ENCODE measurements at places on chromosomes 11 and 22.

- no peak for DNase-seq
These were observed 504 bp upstream of the ASCC2 start for GRCh38 chr22:29838599-29838956.

DNA sequence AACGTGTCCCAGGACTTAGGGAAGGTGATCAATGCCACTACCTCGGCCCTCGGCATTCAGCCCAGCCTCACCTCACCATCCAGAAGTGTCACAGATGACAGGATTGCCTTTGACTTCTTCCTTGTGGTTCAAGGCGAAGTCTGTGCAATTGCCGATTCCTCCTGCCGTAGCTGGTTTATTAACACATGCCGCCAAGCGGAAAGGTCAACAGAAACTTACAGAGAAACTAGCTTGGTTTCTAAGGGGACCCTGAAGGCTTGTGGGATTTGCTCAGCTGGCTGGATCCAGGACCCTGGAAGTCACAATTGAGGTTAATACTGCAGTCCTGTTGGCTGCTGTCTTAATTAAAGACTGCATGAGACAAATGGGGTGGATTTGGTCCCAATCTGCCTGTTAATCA, 65.6 kb downstream of the SHANK2 start:
- DNase-seq = no peak

GRCh38 chr11:12079726-12080556, 30.4 kb upstream of the MICAL2 start:
- no peak for DNase-seq

DNA sequence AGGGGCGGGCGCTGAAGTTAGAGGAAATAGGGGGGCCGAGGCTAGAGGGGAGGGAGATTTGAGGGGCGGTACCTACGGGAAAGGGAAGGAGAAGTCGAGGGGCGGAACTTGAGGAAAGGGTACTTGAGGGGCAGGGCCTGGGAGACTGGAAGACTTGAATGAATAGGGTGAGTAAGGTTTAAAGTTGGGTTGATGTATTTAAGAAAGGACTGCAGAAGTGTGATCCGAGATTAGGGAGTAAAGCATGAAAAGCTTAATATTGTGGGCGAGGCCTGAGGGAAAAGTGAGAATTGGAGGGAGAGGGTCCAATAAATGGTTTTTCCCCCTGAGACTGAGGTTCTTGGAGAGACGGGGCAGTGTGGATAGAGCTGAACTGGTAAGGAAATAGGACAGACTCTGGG, 723 bp downstream of the HSCB start:
- DNase-seq = no peak

DNA sequence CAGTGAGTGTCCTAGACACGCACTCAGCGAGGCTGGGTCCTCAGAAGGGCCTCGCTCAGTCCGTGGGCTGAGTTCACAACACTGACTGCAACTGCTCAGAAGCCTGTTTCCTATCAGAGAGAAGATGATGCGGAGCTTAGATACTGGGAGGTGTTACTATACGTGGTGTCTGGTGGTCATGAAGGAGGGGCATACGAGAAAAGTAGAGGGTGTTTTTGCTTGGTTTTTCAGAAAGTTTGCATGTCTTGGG, 9.5 kb upstream of the SERPIND1 start:
- DNase-seq = no peak

- DNase-seq = peak; percentile 39
These were observed 2.4 kb downstream of the ZDHHC24 start for GRCh38 chr11:66543263-66544107.

DNA sequence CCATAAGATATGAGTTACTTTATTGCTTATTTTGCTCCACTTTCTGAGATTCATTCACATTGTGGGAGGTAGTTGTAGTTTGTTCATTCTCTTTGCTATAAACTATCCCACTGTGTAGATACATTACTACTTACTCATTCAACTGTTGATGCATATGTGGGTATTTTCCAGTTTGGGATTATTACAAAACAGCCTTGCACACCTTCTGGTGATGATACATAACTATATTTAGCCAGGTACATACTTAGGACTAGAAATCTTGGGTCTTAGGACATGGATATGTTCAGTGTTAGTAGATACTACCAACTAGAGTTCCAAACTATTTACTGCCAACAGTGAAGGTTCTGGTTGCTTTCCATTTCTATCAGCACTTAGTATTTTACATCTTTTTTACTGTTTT, 37.8 kb downstream of the BTG4 start:
- DNase-seq = no peak

DNA sequence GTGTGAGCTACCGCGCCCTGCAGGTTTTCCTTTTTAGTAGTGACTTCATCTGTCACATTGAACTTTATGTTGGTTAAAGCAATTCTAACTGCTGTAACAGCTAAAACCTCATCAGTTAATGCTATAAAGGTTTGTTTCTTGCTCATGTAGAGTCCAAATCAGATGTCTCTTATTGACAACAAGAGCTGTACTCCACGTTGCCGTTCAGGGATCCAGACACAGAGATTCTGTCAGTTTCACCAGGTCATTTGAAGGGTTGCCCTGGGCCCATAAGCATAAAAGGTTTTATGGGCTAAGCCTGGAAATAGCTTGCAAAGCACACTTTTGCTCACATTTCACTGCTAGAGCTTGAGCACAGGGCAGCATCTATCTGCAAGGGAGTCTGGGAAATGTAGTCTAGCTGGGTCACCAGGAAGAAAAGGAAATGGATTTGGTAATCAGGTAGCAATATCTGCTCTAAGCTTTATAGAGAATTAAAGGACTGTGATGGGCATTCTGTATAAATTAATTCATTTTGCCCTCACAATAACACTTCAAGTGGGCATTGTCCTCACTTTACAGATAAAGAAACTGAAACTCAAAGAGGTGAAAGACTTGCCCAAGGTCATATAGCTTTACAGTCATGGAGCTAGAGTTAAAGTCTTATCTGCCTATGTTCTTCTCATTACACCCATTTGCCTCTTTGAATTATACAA, 25.2 kb upstream of the PTPRJ start:
- no peak for DNase-seq

GRCh38 chr11:11786771-11787170, 55.0 kb upstream of the USP47 start:
- DNase-seq = peak; percentile 19

DNA sequence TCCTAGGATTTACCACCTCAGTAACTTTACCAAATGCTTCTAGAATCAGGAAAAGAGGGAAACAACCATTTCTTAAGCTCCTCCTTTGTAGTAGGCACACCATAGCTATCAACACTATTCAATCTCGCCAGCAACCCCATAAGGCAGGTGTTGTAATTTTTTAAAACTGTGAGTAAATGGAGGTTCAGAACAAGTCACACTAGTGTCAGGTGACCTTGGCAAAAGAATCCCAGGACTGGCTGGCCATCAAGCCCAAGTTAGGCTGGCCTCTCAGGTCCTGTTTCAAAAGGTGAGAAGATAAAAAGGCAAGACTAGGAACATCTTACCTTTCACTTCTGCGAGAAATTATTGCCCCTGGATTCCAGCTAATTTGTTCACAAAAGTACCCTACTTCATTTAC, 713 bp downstream of the TOP3B start:
- no peak for DNase-seq

- DNase-seq = no peak
These were observed 86.9 kb downstream of the SYN3 start for GRCh38 chr22:32971276-32971675.

DNA sequence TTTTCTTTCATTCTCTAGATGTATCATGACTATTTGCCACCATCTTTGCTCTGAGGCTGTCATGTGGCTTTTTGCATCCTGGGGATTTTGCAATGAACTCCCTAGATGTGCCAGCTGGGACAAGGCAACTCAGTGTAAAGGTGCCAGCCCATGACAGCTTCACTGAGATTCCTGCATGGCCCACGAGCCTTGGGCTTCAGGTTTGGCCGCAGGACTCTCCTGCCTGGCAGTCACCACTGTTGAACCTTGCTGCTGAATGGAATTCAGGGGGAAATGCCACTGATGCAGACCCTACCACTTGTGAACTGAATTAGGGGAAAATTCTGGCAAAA, 385.2 kb downstream of the SOX6 start:
- DNase-seq = no peak

- DNase-seq = no peak
These were observed 3.5 kb upstream of the UVRAG start for GRCh38 chr11:75811485-75811884.

GRCh38 chr11:66646828-66647227, 8.3 kb downstream of the RBM4 start:
- peak; percentile 43 for DNase-seq

- DNase-seq = no peak
These were observed 14.2 kb upstream of the TECTA start for GRCh38 chr11:121086866-121087265.

- no peak for DNase-seq
These were observed 29.8 kb upstream of the TMEM135 start for GRCh38 chr11:87007963-87008362.

GRCh38 chr11:61971248-61972111, 4.0 kb upstream of the FTH1 start:
- peak; percentile 93 for DNase-seq

DNA sequence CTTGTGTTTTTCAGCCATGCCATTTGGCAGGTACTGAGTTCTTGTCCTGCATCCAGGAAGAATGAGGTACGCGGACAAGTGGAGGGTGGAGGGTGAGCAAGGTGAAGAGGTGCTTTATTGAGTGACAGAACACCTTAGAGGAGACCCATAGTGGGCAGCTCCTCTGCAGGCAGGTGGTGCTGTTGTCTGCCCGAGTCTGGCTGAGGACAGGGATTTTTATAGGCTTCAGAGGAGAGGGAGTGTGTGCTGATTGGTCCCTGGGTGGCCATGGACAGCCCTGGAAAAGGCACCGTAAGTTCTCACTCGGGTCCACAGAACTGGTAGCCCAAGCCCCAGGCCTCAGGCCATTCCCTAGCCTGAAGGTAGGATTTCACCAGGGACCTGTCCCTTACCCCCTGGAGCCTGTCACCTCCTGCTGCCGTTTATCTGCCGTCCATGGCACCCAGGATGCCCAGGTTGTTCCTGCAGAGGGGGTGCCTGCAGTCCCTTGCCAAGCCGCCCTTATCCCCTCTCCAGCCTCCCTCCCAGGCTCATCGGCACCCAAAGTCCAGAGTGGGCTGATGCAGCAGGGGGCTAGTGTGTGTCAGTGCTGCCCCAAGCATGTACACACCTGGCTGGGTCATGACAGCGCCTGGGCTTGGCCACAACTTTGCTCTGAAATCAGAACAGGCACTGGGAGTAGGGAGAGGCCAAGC, 213.6 kb downstream of the LRRC4C start:
- DNase-seq = no peak
